HepG2 (cell line): ENCODE measurements at places on chromosomes 12 and 14. TPM values are rescaled to one million over a fixed set of nuclear protein-coding genes. Genes with fewer than 3 reads are reported as not detected.
A peak's percentile ranks its signal among the peaks of the same experiment; 100 is the strongest.

The TBC1D30 gene
- 0.35 and 0.67 TPM in 2 replicates for polyA plus RNA-seq

The RTL1 gene
- not detected in 2 replicates for polyA plus RNA-seq

DNA sequence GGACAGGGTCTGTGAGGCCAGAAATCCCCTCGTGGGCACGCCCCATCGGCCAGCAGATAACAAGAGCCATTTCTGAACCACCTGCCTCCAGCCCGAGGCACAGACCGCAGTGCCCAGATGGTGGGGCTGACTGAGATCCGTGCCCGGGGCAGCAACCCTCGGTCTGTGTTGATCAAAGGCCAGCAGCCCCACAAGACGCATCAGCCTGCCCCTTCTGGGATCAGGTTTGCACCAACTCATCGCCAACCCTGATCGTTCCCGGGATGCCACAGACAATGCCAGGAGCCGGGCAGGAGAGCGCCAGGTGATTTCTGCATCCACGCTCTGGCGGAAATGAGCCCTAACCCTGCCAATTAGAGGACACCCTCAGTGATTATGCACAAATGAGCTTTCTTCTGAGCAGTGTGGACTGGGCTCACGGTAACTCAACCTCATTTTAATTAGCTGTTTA, 64.5 kb downstream of the TESC start:
- DNase-seq: no peak

The C1QL4 gene
- polyA plus RNA-seq: 0.03 TPM in 2 replicates

The FAM161B gene
- polyA plus RNA-seq: 1.6 and 2.0 TPM in 2 replicates

The CLBA1 gene
- polyA plus RNA-seq: 1.2 and 1.3 TPM in 2 replicates

The TMPRSS12 gene
- polyA plus RNA-seq: not detected in 2 replicates

GRCh38 chr12:14611640-14612203, 44.0 kb upstream of the PLBD1 start:
- no peak for DNase-seq

The SLC11A2 gene
- 69.0 and 77.0 TPM in 2 replicates for polyA plus RNA-seq

The TSPAN8 gene
- polyA plus RNA-seq: 2.0 and 3.4 TPM in 2 replicates

The LRRC43 gene
- polyA plus RNA-seq: not detected in 2 replicates

- DNase-seq: no peak
Observed at GRCh38 chr12:60162988-60163720, 567.3 kb downstream of the SLC16A7 start.

The RPGRIP1 gene
- polyA plus RNA-seq: 0.47 and 1.1 TPM in 2 replicates

GRCh38 chr12:26719852-26720251, 113.1 kb downstream of the ITPR2 start:
- no peak for DNase-seq

GRCh38 chr14:70358631-70359030, 852 bp downstream of the COX16 start:
- no peak for DNase-seq

GRCh38 chr14:92967346-92967926, 44.5 kb downstream of the CHGA start:
- DNase-seq: no peak

- DNase-seq: no peak
Observed at GRCh38 chr12:60393093-60393492, 797.3 kb downstream of the SLC16A7 start.

- no peak for DNase-seq
Observed at GRCh38 chr14:105470350-105471296, 4.0 kb upstream of the CRIP2 start.

DNA sequence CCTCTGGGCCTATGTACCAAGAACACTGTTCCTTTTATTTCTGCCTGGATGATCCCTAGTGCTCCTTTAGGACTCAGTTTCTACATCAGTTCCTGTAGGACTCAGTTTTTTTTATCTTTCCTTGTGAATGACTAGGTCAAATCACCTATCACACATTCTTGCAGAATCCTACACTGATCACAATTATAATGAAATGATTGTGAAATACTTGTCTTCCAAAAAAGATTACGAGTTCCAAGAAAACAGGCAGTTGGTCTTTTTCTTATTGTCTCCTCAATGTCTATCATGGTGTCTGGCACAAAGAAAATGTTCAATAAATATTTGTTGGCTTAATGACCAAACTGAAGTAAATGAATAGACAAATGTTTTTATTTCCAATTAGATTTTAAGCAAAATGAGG, 95.5 kb upstream of the GARIN6 start:
- DNase-seq: no peak

DNA sequence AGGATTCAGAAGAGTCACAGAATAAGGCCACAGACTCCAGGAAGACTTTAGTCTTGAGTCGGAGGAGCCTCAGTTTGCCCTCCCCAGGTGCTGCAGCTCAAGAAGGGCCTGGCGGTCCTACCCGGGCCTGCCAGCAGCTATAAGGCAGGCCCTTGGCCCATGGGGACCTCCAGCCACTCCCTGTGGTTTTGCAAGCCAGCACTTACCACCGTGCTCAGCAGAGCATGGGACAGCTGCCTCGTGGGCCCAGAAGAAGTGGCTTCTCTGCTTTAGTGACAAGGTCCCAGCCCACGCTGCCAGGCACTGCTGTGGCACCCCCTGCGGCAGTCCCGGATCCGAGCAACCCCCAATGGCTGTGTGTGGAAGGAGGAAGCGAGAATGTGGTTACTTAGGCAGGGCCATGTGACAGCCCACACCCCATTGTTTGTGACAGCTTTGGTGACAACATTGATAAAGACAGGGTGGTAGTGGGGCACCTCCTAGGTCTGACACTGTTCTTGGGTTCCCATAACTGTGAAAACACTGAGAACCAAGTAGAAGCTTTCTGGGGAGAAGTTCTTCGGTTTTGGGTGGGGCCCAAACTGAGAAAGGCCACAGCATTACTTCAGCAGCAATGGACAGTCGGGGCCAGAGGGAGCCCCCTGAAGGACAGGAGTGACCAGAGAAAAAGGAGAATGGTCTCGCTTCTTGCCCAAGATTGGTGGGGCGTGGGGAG, at the start of gene SELPLG:
Gene SELPLG, minus strand, starts transcription at position 361 of the 715 bp plus-strand sequence. CDS start 9,587 bp downstream, outside the sequence.
- no peak for DNase-seq

- DNase-seq: no peak
Observed at GRCh38 chr14:65689070-65689469, 276.5 kb downstream of the FUT8 start.

The CHGA gene
- polyA plus RNA-seq: not detected in 2 replicates

DNA sequence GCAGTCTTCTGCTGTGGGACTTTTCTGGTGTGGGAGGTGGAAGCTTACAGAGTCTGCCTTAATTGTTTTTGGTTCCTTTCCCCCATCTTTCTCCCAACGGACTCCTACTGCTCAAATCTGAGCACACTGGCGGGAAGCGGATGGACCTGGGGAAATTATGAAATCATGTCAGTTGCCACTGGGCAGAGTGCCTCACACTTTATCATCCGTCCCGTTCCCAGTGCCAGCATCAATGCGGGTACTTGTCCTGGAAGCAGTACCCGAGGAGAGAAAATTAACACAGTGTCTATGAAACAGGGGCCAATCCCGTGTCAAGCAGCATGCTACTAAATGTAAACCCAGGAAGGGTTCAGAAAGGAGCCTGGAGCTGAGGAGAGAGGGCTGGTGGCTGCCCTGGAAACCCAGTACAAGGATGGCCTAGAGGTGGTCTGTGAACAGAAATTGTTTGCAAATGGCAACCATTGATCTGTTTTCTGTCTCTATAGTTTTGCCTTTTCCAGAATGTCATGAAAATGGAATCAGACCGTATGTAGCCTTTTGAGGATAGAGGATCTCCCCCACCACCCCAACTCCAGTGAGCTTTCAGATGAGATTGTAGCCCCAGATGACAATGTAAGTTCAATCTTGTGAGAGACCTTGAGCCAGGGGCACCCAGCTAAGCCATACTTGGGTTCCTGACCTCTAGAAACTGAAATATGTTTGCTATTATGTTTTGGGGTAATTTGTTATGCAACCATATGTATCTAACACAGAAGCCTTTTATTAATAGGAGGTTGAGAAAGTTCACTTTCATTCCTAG, 908 bp upstream of the CDKL1 start:
- DNase-seq: peak; percentile 24

GRCh38 chr12:91841822-91842221, 303.8 kb downstream of the BTG1 start:
- no peak for DNase-seq

The ASCL1 gene
- polyA plus RNA-seq: not detected in 2 replicates

- DNase-seq: no peak
Observed at GRCh38 chr12:132206046-132206434, 61.8 kb downstream of the NOC4L start.

- DNase-seq: peak; percentile 55
Observed at GRCh38 chr14:104676694-104677511, 12.5 kb upstream of the INF2 start.

DNA sequence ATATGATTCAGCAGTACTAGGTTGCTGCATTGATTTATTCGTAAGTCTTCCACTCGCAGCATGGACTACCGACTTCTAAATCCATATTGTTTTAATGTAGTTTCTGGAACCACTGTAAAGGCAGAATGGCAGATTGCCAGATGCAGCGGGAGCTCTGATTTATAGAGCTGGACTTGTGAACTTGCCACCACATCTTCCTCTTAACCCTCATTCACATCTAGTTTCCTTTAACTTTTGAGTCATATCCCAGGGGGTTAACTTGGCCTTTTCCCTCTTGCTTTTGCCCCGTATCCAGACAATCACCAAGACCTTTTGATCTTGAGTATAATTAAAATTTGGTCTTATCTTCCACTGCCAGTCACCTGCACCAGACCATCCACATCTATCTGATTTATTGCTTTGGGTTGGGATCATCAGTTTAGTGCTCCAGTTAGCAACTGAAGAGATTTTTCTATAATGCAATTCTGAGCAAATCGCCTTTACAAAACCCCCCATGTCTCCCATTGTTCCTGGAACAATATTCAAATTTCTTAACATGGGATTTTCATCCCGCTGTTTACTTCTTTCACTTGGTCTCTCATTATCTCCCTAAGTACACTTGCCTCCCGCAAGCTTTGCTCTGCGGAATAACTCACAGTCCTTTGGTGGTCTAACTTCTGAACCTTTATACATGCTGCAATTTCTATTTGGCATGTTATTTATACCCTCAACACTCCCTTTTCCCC, 130.5 kb downstream of the ACSS3 start:
- peak; percentile 15 for DNase-seq

DNA sequence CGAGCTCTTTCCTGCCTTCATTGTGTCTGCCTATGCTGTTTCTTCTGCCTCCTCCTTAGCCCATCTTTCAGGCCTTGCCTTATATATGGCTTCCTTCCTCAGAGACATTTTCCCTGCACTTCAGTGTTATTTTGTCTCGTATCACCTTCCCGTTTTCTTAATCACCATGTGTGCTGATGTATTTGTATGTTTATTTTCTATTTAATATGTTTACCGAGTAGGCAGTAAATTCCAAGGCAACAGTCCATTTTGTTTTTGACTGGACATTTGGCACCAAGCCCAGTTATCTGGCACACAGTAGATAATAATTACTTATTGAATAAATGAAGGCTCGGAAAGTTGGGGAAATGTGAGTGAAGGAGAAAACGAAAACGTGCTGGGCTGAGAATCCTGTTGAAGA, 4.6 kb upstream of the POU6F1 start:
- no peak for DNase-seq

DNA sequence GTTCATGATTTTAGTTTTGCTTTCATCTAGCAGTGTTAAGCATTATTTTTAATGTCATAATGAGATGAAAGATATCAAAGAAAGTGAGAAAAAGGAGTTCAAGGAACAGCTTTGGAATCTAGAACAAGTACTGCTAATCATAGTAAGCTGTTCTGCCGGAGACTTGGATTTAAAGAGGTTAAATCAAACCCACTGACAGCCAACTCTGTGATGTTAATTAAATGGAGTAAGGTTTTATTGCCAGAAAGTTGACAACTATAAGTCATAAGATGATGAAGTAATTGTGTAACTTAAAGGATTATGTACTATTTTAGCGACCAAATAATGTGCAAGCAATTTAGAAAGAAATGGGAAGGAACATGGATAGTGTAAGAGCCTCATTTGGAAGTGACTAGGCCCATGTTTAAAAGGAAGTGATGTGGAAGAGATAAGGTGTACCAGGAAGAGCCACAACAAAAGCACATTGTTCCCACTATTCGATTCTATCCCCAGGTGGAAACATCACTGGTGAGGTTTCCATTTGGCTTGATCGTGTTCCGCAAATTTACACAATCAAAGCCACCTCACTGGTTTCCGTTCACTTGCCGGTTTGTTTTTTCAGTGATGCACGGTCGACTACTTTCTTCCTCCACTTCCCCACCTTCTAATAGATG, 388.5 kb downstream of the PAWR start:
- DNase-seq: no peak

- DNase-seq: no peak
Observed at GRCh38 chr12:105899589-105899988, 239.2 kb downstream of the NUAK1 start.

DNA sequence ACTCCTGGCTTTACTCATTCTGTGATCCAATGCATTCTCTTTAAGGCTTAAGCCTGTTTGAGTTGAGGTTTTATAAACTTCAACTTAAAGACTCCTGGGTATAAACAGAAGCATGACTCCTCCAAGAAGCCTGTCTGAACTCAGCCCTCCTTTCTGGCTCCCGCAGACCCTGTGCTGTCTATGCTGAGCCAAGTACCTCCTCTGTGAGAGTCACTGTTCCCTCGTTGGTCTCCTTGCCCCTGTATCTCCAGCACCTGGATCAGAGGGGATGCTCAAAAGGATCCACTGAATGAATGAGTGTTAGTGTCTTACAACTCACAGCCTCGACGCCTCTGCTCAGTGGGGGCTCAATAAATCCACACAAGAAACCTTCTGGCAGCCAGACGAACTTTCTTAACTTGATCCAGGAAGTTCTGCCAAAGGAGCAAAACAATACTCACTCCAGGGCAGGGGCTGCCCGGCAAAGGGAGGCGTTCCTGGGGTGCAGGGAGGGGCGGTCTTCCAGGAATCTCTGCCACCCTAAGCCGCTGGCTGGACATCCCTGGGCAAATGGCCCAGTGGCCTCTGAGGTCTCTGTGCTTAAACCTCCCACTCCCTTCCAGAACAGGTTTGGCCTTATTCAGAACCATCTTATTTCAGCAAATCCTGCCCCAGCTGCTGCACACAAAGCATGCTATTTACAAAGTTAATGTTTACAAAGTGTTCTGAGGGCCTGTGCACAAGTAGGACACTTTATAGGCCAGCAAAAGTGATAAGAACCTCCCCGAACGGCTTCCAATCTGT, 32.9 kb downstream of the MAP1LC3B2 start:
- no peak for DNase-seq

The CCDC60 gene
- not detected in 2 replicates for polyA plus RNA-seq

The ACSM4 gene
- polyA plus RNA-seq: not detected in 2 replicates
